ENCODE measurements at places on chromosomes 6 and 20. TPM values are rescaled to one million over a fixed set of nuclear protein-coding genes. Genes with fewer than 3 reads are reported as not detected.

Gene ANKRD66
- total RNA-seq = not detected

Gene SIM1
- not detected for total RNA-seq

Gene ADGRF5
- not detected for total RNA-seq

Gene MRAP2
- total RNA-seq = 0.26 TPM

Gene EXOC2
- total RNA-seq = 34.8 TPM

Gene PLAGL1
- 4.4 TPM for total RNA-seq

Gene TRIM40
- total RNA-seq = not detected

Gene SLC52A3
- 0.26 TPM for total RNA-seq

Gene C20orf204
- 1.2 TPM for total RNA-seq

Gene ACOT8
- total RNA-seq = 31.1 TPM

Gene ZSCAN12
- total RNA-seq = 6.8 TPM

Gene CALHM4
- under 0.01 TPM for total RNA-seq

Gene SMLR1
- not detected for total RNA-seq

Gene FUT9
- total RNA-seq = under 0.01 TPM

Gene DEFB115
- total RNA-seq = not detected

Gene DACT2
- total RNA-seq = 0.26 TPM

Gene MRPS26
- total RNA-seq = 68.0 TPM

Measured in bronchial epithelial cell (primary cell).